ENCODE measurements at places on chromosomes 6 and 20.

DNA sequence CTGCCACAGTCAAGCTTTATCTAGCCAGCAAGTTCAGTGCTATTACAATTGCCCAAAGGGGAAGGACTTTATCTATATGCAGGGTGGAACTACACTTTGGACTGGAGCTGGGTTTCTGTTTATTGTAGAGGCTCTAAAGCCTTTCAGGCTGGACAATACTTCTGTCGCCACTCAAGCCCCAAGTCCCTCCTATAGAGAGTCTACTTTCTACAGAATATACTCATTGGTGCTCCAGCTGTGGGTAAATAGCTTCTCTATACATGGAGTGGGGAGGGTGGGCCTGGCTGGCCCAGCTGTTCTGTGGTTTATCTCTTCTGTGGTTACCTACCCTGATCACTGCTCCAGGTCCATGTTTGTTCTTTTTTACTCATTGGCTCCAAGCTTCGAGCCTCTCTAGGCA is 151.8 kb upstream of the MYLIP start:
- no peak for DNase-seq

- no peak for DNase-seq
These were observed 494.3 kb downstream of the EPM2A start for GRCh38 chr6:145241039-145241438.

GRCh38 chr20:17967521-17968365 is 851 bp downstream of the SNX5 start:
- no peak for DNase-seq

DNA sequence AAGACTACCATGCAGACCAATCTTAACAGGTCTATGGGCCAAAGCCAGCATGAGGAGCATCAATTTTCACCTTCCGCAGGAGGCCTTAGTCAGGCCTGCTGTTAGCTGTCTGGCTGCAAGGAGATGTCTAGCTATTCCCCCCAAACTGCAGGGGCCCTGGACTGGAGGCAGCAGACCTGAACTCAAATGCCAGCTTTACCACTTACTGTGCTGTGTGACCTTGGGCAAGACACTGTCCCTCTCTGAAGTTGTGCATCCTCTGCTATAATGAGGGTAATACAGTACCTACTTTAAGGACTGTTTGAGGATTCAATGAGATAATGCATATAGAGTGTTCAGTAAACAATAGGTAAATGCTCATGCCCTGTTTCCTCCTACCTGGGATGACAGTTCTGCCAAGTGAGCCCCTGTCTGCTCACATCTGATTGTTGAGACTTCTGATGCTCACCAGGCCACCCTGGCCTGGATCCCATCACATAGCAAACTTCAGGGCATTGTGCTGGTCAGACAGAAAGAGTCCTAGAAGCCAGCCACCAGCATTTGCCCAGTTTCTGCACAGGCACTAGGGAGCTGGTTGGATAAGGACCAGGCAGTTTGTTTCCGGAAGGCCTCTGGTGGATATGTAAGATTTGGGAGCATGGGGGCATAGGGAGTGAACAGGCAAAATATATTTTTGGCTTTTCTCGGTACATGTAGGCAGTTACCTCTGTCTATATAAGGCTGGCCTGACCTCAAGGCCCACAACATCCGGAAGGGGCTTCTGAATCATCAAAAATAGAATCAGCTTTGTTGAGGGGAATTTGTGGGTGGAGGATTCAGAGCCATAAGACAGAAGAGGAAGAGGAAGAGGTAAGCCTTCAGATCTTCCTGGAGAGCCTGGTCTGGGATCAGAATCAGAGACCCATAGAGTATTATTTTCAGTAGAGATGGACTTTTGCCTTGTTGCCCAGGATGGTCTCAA is 2.3 kb upstream of the OCSTAMP start:
- DNase-seq, result no peak

DNA sequence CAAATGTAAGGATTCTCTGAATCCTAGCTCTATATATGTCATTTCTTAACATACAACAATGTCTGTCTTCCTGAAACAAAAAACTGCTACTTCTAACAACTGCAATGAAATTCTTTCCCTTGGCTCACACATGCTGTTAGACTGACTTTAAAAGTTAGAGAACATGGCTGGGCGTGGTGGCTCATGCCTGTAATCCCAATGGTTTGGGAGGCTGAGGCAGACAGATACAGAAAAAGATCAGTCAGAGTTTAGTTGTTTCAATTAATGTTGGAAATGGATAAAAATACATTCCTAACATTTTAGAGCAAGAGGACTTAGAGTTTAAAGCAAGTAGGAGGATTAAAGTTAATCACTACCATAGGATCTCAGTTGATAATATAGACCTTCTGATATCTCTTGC is 28.7 kb upstream of the KIAA1586 start:
- no peak for DNase-seq

DNA sequence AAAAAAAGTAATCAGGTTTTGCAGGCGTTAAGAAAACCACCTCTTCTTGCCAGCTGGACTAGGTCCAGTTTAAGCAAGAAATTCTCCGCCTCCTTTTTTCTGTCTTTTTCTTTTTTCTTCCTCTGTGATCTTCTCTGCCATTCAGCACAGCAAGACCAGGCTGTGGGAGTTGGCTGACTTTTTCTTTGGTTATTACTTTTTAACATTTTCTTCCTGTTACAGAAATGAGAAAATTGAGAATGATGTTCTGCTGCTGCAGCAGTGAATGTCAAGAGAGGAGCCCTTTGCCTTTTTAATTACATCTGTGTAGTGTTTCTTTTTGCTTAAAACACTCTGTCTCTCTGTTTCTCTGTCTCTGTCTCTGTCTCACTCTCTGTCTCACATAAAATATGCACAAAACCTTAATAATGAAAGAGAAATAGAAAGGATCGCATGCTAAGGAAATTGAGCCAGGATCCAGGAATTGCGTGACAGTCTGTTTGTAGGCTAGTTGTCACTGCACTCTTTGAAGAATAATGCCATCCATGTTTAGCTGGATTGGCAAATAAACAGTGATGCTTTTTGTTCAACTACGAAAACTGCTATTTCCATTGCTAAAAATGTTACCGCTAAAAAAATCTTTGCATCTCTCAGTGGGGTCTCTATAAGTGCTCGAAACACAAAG is 103.2 kb upstream of the SUPT3H start:
- no peak for DNase-seq

- no peak for DNase-seq
These were observed 35.1 kb upstream of the ANKEF1 start for GRCh38 chr20:9999645-10000044.
